ENCODE measurements at places on chromosomes 13 and 19.

GRCh38 chr13:97108530-97108900 is 113.6 kb upstream of the MBNL2 start:
- no peak for DNase-seq

GRCh38 chr19:989381-990081 is 5.4 kb downstream of the WDR18 start:
- no peak for DNase-seq

GRCh38 chr13:113746143-113746525 is 12.9 kb upstream of the TMEM255B start:
- DNase-seq, result peak; percentile 51

GRCh38 chr19:33809960-33810359 is 13.3 kb downstream of the KCTD15 start:
- no peak for DNase-seq

DNA sequence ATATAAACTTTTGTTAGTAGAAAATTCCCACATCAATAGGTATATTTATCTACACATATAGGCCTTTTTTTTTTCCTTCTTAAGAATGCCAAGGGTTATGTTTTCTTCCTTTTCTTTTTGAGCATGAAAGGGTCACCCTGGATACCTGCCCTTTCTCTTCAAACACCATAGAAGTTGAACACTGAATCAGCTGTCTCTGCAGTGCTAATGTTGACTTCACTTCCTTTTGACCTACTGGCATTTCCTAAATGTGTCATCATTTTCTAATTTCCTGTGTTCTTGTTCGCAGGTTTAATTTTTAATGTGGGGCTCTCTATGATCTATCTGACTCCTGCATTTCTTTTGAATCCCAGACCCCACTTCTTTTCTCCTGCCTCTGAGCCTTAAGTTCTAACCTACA is 532.0 kb downstream of the GPC6 start:
- no peak for DNase-seq

DNA sequence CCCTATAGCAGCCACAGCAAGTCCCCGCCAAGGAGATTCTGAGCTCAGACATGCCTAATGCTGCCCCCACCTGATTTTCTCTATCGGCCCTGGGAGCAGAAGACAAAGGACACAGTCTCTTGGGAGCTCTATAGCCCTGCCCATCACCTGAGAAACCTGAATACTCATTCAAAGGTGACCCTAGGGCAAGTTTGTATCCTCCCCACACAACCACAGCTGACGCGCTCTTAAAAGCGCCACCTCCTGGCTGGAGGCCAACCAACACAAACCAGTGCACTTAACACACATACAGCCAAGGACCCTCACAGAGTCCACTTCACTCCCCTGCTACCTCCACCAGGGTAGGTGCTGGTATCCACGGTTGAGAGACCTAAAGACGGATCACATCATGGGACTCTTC is 8.8 kb upstream of the IGFL4 start:
- peak; percentile 36 for DNase-seq

DNA sequence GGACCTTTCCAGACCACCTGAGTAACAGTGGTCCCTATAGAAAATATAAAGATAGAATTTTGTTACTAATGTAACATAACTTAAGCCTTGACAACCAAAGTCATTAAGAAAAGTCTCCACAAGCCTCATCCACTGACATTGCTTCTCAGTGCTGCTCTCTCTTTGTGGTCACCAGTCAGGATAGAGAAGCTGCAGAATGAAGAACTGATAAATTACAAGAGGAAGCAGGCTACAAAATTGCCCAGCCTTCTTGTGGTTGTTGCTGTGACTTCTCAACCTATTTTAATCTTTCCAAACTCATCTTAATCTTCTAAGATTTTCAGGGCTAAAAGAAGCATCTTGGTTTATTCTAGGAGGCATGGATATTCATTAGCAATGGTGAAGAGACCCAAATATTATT is 343.8 kb downstream of the MZT1 start:
- no peak for DNase-seq
